ENCODE measurements at places on chromosomes 16 and 17.

DNA sequence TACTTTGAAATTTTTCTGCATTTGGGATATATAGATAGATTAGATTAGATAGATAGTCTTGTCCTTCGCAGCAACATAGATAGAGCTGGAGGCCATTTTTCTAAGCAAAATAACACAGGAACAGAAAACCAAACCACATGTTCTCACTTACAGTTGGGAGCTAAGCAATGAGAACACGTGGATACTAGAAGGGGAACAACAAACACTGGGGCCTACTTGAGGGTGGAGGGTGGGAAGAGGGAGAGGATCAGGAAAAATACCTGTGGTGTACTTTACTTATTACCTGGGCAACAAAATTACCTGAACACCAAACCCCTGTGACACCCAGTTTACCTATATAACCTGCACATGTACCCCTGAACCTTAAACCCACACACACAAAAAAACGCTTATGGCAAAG, 14.3 kb downstream of the PRKAR1A start:
- no peak for DNase-seq

DNA sequence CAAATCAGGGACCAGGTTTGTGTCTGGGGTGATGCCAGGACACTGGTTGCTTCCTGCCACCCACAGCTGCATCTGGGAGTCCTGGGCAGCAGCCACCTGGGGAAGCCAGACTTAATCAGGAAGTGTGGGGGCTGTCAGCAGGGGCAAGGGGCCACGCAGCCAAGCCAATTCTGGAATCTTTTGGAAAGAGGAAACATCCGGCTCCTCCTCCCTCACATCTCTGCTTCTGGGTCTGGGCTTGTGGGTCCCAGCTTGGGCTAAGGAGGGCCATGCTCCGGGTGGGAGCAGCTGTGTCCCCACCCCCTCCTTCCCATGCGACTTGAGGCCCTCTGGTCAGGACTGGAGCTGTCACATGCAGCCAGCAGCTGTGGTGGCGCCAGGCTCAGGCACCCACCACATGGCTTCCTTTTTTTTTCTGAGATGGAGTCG, 37.0 kb upstream of the CCDC182 start:
- DNase-seq, result no peak

DNA sequence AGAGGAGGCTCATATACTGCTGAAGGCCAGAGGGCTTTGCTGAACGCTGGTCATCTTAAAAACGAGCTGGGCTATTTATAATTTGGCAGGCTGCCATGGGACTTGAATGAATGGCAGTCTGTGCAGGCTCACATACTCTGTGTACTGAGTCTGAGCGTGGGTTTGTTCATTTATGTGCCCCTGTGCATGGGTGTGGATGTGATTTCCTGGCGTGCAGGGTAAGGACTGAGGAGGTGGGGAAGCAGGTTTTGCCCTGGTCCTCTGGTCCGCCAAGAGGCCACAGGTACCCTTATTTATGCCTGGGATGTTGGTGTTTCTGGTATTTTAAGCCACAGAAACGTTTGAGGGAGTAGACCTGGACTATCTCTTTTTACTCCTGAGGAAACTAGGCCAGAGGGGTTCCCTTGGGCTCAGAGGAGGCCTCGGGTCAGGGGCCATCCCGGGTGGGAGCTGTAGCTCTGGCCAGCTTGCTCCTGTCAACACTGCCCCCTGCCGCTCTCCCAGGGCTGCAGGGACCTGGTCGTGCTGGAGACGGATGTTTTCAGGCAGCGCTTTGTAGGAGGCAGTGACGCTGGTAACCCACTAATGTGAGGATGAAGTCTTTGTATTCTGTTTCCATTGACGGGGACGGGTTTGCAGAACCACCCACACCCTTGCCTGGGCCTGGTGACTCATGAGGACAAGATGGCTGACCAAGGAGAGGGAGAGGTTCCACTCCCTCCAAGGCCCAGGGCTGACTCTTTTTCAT, 184.4 kb downstream of the MSI2 start:
- peak; percentile 93 for DNase-seq

GRCh38 chr17:77372444-77373298, 231.9 kb downstream of the SEC14L1 start:
- peak; percentile 65 for DNase-seq

- DNase-seq, result no peak
Measured at GRCh38 chr17:82435103-82435502, 15.4 kb downstream of the CYBC1 start.

GRCh38 chr16:85281181-85281580, 168.9 kb upstream of the CIBAR2 start:
- DNase-seq, result no peak

DNA sequence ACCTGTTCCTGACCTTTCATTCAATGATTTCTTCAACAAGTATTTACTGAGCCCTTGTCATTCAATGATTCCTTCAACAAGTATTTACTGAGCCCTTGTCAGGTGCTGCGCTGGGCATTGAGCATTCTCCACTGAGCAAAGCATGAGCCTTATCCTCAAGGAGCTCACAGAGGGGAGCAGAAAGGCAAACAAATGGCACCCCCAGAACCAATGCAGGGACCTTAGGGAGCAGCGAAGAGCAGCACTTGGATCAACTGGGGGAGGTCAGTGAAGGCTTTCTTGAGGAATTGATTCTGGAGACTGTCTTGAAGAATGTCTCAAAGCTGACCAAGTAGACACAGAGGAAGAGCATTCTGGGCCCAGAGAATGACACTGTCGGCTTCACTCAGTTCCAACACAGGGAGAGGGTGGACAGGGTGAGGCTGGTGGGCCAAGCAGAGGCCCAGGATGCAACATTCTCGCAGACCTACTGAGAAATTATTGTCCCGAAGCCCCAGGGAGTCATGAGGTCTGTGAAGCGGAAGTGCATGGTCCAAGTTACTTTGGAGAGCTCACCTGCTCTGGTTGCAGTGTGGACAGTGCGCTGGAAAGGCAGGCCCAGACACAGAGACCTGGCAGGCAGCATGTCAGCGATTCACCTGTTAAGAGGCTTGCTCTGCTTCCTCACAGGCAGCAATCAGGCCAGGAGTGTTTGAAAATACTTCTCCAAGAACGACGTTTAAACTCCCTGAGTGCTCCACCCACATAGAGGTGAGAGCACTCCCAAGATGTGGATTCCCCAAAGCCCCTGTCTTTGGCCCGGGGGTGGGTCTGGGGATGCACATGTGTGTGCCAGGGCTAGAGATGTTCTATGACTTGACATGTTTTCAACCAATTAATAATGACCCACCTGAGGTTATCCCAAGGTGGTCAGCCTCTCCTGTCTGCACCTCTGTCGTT, 3.2 kb upstream of the MPO start:
- DNase-seq, result no peak

GRCh38 chr16:68786685-68787418, 49.8 kb downstream of the CDH1 start:
- no peak for DNase-seq

GRCh38 chr16:23491490-23492391, 18.6 kb downstream of the GGA2 start:
- DNase-seq, result no peak

- no peak for DNase-seq
Measured at GRCh38 chr17:56314984-56315602, 161.8 kb downstream of the ANKFN1 start.

- DNase-seq, result no peak
Measured at GRCh38 chr16:54503856-54504219, 217.3 kb upstream of the IRX3 start.

Data from activated naive CD4-positive, alpha-beta T cell treated with anti-CD3 and anti-CD28 coated beads for 36 hours (primary cell).